NCI-H510A treated with DMSO at 0.1 percent for 48 hours (cell line): ENCODE measurements at places on chromosomes 5 and 9.

GRCh38 chr5:111248571-111248970 lies 24.4 kb downstream of the CAMK4 start:
- DNase-seq, result no peak

- DNase-seq, result no peak
These were observed 96.2 kb downstream of the PLK2 start for GRCh38 chr5:58363461-58364249.

GRCh38 chr5:10533226-10533625 lies 30.6 kb upstream of the ANKRD33B start:
- DNase-seq, result no peak

- DNase-seq, result peak; percentile 82
These were observed 841 bp downstream of the RAD23B start for GRCh38 chr9:107283623-107284616.

DNA sequence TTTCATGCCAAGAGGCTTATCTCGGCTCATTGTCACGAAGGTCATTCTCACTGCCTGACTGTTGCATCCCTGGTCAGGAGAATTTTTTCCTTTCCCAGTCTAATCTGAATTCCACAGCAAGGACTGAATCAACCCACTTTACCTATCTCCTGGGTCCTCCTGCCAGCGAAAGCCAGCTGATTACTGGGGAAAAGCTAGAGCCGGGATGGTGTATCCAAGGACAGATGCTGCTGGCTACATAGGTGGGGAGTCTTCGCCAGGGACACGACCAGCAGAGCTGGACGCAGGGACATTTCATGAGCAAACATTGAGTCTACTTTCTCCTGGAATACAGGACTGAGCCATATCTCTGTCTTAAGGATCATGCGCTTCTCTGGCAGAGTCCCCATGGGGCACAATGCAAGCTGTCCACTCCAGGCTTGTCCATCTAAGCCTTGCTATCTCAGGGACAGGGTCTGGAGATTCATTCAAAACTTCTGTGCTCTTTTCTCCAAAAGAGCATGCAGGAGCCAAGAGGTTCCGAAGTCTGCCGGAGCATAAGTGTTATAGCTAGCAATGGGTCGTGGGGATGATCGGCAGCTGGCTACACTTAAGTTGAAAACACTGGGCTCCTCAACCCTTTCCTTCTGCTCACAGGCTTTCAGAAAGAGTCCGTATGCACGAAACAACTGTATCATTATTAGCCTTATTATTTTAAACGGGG lies 6.5 kb upstream of the HAND1 start:
- DNase-seq, result no peak

GRCh38 chr5:125695996-125696655 lies 727.1 kb upstream of the GRAMD2B start:
- DNase-seq, result peak; percentile 18

GRCh38 chr9:135819905-135820304 lies 87.4 kb downstream of the CAMSAP1 start:
- no peak for DNase-seq

DNA sequence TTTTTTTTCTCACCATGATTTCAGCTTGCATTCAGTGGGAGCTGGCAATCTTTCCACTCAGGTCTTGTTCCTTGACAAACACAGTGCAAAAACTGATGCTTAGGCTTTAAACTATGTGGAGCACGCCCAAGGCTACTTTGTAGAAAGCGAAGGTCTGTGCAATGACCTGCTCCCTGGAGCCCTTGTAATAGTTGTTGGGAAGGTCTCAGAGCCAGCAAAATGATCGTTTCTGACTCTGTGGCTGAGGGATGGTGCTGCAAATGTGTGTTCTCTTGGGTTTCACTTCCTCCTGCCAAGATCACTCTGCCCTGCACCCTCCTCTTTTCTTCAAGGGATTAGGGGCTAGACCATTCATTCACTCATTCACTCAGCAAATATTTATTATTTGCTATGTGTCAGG lies 249.7 kb upstream of the MAP3K1 start:
- no peak for DNase-seq

- DNase-seq, result no peak
These were observed 379.0 kb upstream of the RPS23 start for GRCh38 chr5:82657033-82657699.

- no peak for DNase-seq
These were observed 933.3 kb upstream of the CTNND2 start for GRCh38 chr5:12837592-12837991.

- no peak for DNase-seq
These were observed 48.3 kb downstream of the FAM78A start for GRCh38 chr9:131227959-131228460.

- DNase-seq, result no peak
These were observed 752.4 kb upstream of the SEMA6A start for GRCh38 chr5:117326997-117327396.
